MM.1S (cell line): ENCODE measurements at places on chromosomes 6 and 20.

DNA sequence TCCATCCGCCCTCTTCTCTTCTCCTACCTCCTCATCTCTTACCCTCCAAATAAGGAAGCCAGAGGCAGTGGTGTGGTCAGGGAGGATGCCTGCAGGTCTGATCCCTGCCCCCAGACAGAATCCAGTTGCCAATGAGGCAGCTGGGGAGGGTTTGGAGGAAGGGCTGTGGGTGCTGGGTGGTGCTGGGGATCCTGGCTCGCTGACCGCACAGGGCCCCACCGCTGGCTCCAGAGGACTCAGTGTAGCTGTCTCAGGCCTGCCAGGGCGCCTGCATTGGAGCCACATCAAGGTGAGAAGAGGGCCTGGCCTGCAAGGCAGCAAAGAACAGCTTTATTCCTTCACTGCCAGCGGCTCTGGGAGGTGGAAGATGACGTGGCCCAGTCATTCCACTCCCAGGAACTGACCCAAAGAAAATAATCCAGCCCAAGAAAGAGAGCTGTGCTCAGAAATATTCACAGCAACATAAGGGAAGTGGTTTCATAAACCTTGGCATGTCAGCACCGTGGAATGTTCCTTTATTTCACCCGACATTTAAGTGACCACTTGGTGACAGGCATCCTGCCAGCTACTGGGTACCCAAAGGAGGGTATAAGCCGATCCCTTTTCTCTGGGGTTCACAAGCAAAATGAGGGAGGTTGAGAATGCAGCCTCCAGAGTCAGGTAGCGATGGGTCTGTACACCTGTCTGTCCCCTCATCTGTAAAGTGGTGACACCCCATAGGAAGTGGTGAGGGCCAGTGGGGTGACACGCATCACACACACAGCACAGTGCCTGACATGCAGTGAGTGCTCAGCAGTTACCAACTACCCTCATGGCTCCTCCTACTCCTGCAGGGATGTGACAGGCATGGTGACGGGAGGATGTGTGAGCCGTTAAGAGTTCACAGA lies 125.1 kb downstream of the SNX5 start:
- DNase-seq = no peak

DNA sequence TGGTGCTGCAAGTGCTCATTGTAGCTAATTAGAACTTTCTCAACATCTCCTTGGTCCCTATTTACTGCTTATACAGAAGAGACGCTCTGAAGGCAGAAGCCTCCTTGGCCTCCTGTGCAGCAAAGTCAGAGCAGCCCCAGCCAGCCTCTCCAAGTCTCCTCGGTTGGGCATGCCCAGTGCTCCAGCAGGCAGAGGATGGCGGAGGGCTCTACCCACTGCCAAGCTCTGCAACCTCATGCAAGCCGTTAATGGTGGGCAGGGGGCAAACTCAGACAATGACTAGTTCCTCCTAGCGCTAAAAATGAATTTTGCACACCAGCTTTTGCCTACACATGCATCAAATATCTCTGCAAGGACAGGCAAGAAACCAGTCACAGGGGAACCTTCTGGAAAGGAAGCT lies 27.8 kb downstream of the NOL4L start:
- DNase-seq = no peak

GRCh38 chr6:51265426-51265825 lies 446.8 kb downstream of the TFAP2B start:
- no peak for DNase-seq

GRCh38 chr6:154773610-154774089 lies 40.4 kb downstream of the SCAF8 start:
- no peak for DNase-seq

- no peak for DNase-seq
These were observed 83.3 kb upstream of the DUSP22 start for GRCh38 chr6:208938-209337.

- no peak for DNase-seq
These were observed 514.5 kb downstream of the PREX1 start for GRCh38 chr20:48313324-48313723.

GRCh38 chr6:157433678-157434081 lies 52.7 kb downstream of the ZDHHC14 start:
- DNase-seq = no peak

GRCh38 chr20:46400253-46400652 lies 6.2 kb downstream of the ELMO2 start:
- no peak for DNase-seq

GRCh38 chr6:166005944-166006899 lies 161.4 kb downstream of the TBXT start:
- DNase-seq = no peak

DNA sequence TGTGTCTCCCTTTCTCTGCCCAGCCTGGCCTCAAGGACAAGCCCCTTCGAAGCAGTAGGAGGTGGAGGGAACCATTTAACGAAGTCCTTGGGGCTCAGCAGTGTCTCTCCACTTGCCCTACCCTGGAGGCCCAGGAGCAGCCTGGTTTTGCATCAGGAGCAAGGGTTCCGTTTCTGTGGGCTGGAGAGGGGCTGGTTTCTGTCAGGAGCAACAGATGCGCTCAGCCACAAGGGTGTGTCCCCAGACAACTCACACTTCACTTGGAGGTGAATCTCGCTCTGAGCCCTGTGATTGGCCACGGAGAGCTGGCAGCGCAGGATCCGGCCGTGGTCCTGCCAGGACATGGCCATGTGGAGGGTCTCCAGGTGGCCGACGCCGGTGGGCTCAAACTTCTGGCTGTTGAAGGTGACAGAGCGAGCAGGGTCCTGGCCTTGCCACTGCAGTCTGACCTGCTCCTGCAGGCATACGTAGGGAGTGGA lies 6.9 kb downstream of the SIGLEC1 start:
- DNase-seq = no peak

DNA sequence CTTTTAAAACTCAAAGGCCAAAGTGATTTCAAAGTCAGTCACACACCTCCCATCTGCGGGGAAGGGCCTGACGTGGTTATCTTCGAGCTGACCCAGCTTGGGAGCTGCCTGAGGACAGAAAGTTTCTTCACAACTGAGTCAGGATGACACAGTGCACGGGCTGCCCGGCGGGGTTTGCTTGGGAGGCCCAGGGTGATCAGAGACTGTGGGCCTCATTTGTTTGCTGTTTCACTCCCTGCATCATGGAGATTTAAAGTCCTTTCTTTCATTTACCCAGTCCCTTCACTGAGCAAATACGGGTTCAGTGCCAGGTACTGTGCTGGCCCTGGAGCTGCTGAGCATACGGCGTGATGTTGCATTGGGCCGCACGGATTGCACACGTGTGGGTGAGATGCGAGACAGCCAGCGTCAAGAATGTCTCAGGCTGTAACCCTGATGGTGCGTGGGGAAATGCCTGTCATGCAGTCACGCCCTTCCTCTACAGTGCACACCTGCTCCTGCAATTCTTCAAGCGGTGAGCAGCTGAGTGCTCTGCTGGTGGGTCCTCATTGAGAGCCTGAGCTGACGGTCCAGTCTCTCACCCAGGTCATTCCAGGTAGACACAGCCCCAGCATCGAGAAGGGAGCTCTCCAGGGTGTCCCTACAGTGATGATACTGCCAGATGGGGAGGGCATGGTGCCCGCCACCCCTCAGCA lies 82.7 kb upstream of the PMEPA1 start:
- DNase-seq = no peak

GRCh38 chr6:6857528-6857927 lies 250.2 kb upstream of the RREB1 start:
- DNase-seq = no peak

- no peak for DNase-seq
These were observed 83.8 kb downstream of the FOXF2 start for GRCh38 chr6:1473166-1473565.

- no peak for DNase-seq
These were observed 39.5 kb upstream of the B4GALT5 start for GRCh38 chr20:49753133-49753532.

GRCh38 chr6:133977983-133978895 lies 25.2 kb downstream of the TBPL1 start:
- DNase-seq = no peak

DNA sequence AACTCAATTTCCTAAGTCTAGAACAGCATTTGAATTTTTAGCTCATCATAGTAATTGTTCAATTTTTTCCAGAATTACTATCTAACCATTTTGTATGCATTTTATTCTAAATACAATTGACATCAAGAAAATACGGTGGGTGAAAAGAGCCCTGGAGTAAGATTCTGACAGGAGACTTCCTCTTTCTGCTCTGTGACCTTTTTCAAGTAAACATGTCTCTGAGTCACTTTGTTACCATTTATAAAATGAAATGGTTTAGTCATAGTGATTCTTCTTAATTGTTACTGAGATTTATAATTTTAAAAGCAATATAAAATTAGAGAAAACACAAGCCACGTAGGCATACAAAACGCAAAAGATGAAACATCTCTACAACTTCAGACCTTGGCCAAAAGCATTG lies 80.2 kb downstream of the PLCB1 start:
- no peak for DNase-seq

GRCh38 chr20:63412889-63413288 lies 51.7 kb upstream of the CHRNA4 start:
- DNase-seq = no peak

DNA sequence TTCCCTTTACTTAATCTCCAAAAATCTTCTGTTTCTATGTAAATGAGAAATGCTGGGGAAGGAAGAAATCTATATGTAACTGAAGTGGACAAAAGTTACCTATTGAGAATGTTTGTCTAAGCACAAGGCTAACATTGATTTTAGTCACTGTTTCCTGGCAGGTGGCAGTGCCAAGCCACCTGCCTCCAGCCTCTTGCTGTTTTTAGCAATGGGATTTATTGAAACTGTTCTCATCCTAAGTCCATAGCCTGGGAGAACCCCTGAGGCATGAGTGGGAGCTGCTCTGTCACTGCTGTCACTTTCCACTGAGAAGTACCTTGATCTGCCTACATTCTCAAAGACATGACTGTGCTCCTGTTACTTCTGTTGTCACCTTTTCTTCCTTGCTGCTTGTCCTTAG lies 14.7 kb downstream of the ENPP3 start:
- no peak for DNase-seq

DNA sequence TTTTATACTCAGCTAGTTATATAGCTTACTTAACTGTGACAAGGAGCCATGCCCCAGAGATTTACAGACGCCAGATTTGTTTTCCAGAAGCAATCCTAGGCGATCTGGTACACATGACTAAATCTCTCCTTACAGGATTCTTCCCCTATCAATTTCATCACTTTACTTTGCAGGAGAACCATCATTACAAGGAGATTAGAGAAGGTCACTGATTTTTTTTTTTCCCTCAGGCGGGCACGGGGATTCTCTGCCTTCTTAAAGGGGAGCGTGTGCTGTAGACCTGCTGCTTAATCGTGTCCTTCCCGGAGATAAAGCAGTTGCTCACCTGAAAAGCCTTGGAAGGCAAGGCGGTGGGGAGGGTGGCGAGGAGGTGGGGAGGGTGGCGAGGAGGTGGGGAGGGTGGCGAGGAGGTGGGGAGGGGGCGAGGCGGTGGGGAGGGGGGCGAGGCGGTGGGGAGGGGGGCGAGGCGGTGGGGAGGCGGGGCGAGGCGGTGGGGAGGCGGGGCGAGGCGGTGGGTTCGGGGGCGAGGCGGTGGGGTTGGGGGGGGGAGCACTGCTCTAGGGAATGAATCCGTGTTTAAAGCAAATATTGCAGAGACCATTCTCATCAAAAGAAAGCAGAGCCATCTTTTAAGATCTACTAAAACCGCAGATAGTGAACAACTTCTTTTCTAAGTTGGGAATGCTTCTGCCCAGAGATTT lies 14.3 kb upstream of the MRAP2 start:
- DNase-seq = no peak

DNA sequence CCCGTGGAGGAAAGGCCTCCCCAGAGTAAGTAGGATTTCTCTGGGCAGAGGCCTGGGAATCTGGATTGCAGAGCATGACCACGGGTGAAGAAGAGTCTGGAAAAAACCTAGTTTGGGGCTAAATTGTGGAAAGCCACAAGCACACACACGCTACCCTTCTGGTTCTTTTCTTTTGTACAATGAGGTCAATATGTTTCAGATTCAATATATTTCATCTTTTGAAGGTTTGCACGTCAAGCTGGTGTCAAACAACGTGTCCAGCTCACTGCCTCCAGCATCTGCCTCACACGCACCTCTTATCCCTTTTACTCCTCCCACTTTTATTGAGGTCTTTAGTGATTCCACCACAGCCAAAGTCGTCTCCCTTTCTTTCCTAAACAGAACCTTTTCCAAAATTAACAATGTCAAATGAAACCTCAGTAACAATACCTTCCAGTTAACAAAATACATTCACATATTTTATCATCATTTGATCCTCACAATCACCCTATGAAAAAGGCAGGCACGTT lies 773 bp upstream of the EPB41L2 start:
- DNase-seq = no peak

DNA sequence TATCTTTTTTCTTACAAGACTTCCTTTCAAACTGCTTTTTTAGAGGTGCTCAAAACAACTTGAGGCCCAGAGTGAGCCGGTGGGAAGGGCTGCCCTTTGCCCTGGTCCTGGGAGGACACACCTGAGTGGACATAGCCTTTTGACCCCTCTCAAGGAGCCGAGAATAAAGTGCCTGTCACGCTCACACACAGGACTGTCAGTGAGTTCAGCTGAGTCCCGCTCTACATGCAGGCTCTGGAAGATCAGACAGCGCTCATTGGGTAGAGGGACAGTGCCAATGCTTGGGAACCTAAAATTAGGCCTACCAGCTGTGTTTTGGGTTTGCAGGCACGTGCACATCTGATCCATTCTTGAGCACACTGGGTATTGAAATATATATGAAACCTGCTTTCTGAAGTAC lies 387.8 kb downstream of the CD83 start:
- DNase-seq = no peak

GRCh38 chr20:43389839-43390626 lies 67.7 kb upstream of the SRSF6 start:
- DNase-seq = no peak

- DNase-seq = peak; percentile 81
These were observed 1.5 kb upstream of the MSH5 start for GRCh38 chr6:31737991-31738979.

DNA sequence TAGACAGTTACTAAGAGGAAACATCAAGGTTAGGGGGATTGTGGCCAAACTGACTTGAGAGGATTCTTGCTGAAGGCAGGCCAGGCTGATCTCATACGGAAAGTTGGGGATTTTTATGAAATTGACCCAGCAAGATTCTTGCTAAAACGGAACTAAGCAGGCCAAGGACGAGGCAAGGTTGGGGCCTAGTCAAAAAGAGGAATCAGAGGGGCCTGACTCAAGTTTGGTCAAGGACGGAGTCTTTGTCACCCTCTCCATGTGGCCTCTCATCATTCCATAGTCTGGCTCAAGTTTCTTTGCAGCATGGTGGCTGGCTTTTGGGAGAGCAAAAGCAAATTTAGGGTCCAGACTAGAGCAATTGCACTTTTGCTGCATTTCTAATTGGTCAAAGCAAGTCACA lies 7.9 kb upstream of the HECA start:
- DNase-seq = no peak
